Chondrocyte (in vitro differentiated cells): ENCODE measurements at places on chromosomes 4 and X. TPM values are rescaled to one million over a fixed set of nuclear protein-coding genes. Genes with fewer than 3 reads are reported as not detected.

Gene SLC10A6
- not detected in 3 replicates for total RNA-seq

DNA sequence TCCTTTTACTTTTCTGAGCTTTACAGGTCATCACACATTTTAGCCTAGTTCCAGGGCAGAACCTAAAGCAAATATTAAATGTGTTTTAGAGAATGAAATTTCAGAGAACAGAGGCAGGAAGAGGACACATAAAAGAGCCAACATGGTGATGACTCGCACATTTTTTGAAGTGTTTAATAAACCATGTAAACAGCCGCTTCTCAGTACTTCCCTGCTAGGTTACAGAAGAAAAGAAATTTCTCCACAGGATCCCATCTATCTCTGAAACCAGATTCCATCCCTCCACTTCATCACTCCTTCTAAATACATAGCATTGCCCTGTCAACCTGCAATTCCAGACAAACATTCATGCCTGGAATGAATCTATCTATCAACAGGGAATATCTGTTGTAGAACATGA, 949.5 kb upstream of the PCDH7 start:
- peaks cover 6% of the 10 kb centered on the region for H3K36me3 ChIP-seq
- DNase-seq = no peak
- H3K4me3 ChIP-seq = no peak overlapping the region

GRCh38 chrX:67780694-67781109, 236.9 kb downstream of the AR start:
- H3K27me3 ChIP-seq = no peaks in the 10 kb centered on the region
- H3K4me1 ChIP-seq = peaks cover 23% of the 10 kb centered on the region
- H3K27ac ChIP-seq = peak overlapping the region; percentile 97
- no peaks in the 10 kb centered on the region for H3K36me3 ChIP-seq
- no peak for DNase-seq
- H3K4me3 ChIP-seq = peak overlapping the region; percentile 42

DNA sequence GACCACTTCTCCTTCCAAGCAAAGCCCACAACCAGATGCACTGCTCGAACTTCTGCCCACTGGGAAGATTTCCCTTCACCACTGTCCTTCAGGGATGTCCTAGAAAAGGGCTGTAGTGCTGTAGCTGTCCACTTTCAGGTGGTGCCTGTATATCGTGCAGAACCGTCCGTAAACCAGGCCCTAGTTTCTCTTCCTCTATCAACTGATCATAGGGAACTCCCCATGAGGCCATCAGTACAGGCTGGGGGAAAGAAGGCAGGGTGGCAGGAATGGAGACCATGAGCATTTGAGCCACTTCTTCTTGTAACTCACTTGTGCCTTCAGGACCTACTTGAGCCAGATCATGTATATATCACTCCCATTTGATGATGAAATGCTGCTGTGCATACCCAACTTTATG, 57.3 kb upstream of the FAM9B start:
- H3K4me1 ChIP-seq = peaks cover 14% of the 10 kb centered on the region
- no peaks in the 10 kb centered on the region for H3K27me3 ChIP-seq
- no peak for DNase-seq
- H3K4me3 ChIP-seq = no peak overlapping the region

DNA sequence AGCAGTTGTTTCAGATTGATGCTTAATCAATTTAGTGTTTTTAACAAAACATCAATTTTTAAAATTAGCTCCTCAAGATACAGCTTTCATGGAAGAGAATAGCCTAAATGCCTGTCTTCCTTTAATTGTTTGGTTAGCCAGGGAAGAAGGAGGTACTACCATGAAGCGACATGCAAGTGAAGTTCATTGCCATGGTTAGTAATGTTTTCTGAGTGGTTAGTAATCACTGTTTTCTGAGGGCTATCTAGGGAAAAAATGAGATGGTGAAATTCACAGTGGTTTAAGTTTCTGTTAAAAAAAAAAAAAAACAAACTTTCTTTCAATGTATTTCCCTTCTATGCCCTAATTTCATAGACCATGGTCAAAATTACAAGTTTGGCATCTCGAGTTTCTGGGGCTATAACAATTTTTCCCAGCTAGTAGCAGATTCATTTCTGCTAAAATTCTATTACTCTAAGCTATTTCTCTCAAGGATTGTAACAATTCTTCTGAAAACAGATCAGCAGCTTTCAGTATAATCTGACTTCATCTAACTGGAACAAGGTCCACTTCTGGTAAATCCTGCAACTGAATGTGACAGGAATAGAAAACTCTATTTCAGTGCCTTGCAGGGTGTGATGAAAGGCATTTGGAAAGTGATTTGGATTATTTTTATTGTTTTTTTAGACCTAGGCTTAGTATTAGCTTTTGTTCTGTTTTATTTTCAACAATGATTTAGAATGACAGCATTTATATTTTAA, 157.0 kb downstream of the PCDH18 start:
- no peak overlapping the region for H3K4me3 ChIP-seq
- peak overlapping the region; percentile 80 for H3K27ac ChIP-seq
- DNase-seq = no peak
- H3K4me1 ChIP-seq = peaks cover 57% of the 10 kb centered on the region
- no peaks in the 10 kb centered on the region for H3K27me3 ChIP-seq
- peaks cover 2% of the 10 kb centered on the region for H3K36me3 ChIP-seq

- no peaks in the 10 kb centered on the region for H3K36me3 ChIP-seq
- H3K4me3 ChIP-seq = no peak overlapping the region
- no peaks in the 10 kb centered on the region for H3K27me3 ChIP-seq
- no peak overlapping the region for H3K27ac ChIP-seq
Observed at GRCh38 chrX:132365490-132365889, 123.3 kb downstream of the MBNL3 start.

- no peak overlapping the region for H3K27ac ChIP-seq
- no peak for DNase-seq
- H3K4me3 ChIP-seq = no peak overlapping the region
- peaks cover 12% of the 10 kb centered on the region for H3K36me3 ChIP-seq
Observed at GRCh38 chrX:112786076-112786475, 54.6 kb downstream of the AMOT start.

Gene CCDC158
- not detected in 3 replicates for total RNA-seq

Gene PCYT1B
- total RNA-seq = 3.1 to 7.1 TPM (median 4.5 TPM) in 3 replicates
